ENCODE measurements at places on chromosomes 11 and 22. TPM values are rescaled to one million over a fixed set of nuclear protein-coding genes. Genes with fewer than 3 reads are reported as not detected.

OR5B12 gene
- not detected for total RNA-seq

RAB3IL1 gene
- 0.12 TPM for total RNA-seq

GRCh38 chr11:102783016-102783415 is 2.6 kb upstream of the MMP10 start:
- DNase-seq = no peak

- no peak for DNase-seq
Measured at GRCh38 chr22:28983190-28983589, 78.4 kb downstream of the C22orf31 start.

TENM4 gene
- 5.5 TPM for total RNA-seq

DNA sequence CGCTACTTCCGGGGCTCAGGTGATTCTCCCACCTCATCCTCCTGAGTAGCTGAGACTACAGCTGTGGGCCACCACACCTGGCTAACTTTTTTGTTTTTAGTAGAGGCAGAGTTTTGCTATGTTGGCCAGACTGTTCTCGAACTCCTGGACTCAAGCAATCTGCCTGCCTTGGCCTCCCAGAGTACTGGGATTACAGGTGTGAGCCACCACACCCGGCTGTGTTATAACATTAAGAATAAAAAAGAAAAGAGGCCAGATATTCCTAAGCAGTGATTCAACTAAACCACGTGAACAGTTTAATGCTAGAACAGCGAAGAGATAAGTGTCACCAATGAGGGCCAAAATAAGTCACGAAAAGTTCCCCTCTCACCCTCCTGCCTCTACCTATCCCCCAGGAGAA is 3.7 kb downstream of the PRDM10 start:
- no peak for DNase-seq

DKK3 gene
- total RNA-seq = 967 TPM

GLYATL1B gene
- total RNA-seq = not detected

IGLL1 gene
- not detected for total RNA-seq

DNA sequence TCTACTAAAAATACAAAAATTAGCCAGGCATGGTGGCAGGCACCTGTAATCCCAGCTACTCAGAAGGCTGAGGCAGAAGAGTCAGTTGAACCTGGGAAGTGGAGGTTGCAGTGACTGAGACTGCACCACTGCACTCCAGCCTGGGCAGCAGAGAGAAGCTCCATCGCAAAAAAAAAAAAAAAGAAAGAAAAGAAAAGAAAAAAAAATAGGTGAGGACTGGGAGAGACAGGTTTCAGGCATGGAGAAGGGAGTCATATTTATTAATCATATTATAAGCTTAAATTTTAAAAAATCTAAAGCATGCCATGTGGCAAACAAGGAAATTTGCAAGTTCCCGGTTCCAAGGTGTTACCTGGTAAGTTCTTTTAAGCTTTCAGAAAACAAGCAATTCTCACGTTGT is at the start of gene APOL5:
APOL5 (plus strand) TSS at position 301 of the 400 bp plus-strand sequence; CDS start at position 301, 0 bp downstream.
- DNase-seq = no peak

Data from M059J (cell line).